Frontal cortex (tissue), 4 donors: ENCODE measurements at places on chromosomes 12 and 14.

GRCh38 chr12:64918801-64919200 lies 94.4 kb downstream of the TBC1D30 start:
- no peak for DNase-seq

DNA sequence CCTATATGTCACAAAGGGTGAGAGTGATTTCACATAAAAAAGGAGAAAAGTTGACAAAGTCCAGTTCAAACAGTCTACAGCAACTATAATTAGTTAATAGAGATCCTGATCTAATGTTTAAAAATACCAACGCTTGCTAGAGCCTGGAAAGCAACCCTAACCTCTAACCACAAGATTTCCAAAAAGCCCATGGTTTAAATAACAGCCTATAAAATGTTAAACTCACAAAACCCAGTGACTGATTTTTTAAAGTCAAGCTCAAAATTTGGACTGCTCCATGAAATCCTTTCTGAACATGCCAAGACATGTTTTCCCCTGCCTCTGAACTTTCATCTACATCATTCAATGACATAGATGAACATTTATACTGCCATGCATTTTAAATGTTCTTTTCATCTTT lies 81.6 kb downstream of the PLEKHG7 start:
- DNase-seq, result no peak

DNA sequence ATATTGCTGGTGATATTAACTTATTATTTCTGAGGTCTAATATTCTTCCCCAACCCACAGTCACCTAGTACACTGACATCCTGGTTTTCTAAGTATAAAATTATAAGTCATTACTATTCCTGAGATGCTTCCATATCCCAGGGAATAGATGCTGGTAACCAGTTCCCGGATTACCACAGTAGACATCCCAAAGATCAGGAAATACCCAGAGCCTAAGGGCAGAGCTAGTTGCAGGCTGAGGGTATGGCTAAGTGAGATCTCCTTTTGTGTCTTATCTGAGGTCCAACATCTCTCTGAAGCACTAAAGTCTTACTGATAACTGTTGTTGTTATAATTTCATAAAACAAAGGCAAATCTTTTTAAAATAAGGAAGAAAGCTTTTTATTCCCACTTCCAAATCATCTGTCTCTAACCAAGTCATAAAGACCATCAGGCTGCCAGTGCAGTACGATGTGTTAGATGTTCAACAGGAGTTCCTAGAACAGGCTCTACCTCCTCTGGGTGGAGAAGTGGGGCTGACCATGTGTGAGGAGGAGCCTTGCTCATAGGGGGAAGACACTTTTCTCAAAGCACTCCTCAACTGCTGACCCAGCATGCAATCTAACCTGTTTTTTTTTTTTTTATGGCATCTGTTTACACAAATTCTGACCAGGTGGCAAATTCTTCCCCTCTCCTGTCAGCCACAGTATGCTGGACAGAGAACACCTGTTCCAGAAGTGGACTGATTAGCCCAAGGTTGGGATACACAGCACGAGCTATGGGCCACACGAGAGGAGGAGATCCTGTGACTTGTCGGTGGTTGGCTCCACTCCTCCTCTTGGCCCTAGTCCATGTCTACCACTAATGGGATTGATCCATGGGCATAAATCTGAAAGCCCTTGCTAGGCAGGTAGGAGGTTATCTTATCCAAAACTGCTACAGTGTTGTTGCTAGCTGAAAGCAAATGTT lies 16.1 kb upstream of the GRIP1 start:
- DNase-seq, result no peak

DNA sequence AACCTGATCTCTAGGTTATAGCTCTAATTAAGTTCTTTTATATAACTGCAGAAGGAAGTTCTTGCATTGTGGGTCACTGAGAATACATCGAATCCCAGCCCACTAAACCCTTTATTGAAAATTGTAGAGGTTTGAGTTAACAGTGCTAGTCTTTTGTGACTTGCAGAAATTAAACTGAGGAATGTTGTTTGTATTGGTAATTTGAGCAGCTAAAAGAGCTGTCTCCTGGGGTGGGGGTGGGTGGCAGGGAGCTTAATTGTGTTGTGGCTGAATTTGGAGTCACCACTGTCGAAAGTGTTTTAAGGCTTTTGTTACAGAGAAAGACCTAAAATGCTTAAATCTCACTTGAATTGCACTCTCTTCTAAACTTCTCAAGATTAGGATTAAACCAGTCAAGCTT lies 3.2 kb upstream of the COX8C start:
- DNase-seq, result no peak

DNA sequence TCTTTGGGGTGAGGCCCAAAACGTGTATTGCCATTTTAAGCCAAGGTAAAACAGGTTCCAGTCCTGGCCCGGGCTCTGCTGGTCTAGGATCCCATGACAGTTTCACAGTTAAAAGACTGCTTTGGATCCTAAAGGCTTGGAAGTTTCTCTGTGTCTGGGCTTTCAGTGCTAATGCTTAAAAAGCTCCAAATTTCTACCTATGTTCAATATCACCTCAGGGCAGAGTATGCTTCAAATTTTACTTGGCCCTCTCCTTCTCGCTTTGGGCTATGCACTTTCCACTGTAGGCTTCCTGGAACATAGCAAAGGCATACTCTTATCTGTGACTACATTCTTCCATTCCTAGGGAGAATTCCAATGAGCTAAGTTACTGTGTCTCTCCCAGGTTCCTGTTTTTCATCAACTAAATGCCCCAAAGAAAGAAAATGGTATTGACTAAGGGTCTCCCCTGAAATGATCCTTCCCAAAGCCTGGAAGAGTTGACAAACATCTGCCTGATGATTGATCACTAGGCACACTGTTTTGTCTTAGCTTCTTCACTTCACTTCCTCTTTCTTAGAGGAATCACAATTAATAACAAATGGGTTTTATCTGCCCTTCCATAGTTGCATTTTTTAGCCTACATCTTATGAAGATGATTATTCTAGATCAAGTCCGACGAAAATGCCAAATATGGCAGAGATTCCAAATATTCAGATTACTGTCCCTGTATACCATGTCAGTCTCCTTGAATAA lies 79.4 kb downstream of the TMTC2 start:
- DNase-seq, result no peak
